Stimulated activated CD4-positive, alpha-beta T cell treated with anti-CD3 and anti-CD28 coated beads, Interleukin-1b, Interleukin-23, amount 100 ng/mL, for 1 hour (primary cell): ENCODE measurements at places on chromosomes 3 and 15.

DNA sequence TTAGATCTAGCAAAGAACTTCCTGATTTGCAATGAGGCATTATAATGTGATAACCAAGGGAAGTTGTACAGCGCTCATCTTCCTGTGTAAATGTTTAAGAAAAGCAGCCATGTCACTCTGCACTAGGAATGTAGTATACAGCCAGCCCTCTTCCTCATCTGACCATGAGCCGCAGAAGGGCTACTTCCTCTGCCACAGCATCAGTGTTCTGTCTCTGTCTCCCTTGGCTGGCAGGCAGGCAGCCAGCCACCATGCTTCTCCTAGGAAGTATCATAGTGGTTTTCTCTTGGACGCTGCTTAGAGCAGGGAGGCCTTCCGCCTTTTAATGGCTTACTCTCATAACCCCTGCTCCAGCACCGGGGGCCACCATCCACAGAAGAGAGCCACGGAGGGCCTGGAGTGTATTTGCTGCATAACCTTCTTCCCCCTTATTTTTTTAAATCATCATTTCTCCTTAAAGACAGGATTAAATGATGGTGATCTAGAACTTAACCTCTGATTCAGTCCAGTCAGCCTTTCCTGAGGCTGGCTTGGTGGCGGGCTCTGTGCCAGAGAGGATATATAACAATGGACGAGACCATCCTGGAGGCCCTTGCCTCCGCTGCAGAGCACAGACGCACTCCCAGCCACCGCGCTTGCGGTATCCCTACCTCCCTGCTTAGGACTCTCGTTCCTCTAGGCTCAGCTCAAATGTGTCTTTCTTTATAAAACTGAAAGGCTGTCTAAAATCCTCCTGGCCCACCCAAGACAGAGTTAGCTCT lies 57.3 kb upstream of the PLXNA1 start:
- DNase-seq: no peak

GRCh38 chr15:80485370-80486164 lies 81.4 kb downstream of the ARNT2 start:
- DNase-seq: no peak

GRCh38 chr3:132513057-132513456 lies 84.0 kb upstream of the ACKR4 start:
- DNase-seq: no peak

GRCh38 chr15:74414603-74415338 lies 19.0 kb downstream of the SEMA7A start:
- DNase-seq: no peak
